ENCODE measurements at places on chromosomes 7 and 10.
A peak's percentile ranks its signal among the peaks of the same experiment; 100 is the strongest.

GRCh38 chr10:75159519-75159918, 48.1 kb downstream of the SAMD8 start:
- DNase-seq = no peak

DNA sequence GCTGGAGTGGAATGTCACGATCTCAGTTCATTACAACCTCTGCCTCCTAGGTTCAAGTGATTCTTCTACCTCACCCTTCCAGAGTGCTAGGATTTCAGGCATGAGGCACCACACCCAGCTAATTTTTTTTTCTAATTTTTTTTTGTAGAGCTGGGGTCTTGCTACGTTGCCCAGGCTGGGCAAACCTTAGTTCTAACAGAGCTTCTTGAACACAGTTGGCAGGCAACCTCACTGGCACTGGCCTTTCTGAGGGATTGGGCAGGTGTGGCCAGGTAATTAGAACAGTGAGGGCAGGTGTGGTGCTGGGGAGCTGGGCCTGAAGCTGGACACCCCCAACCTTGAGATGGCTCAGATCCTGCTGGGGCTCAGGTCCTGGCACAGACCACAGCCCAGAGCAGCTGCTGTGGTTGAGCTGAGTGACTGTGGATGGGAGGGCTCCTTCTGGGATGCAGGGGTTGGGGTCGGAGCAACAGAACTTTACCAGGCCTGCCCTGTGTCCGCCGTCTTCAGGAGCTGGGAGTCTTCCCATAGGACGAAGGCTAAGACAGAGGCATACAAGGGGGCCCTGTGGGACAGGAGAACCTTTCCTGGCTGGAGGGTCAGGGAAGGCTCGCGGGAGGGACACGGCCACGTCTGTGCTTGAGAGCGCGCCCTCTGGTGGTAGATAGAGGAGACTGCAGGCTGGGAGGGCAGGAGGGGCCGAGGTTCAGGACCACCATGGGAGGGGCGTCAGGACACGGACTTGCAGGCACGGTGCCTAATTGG, 48.2 kb downstream of the COL26A1 start:
- peak; percentile 35 for DNase-seq

- no peak for DNase-seq
Measured at GRCh38 chr10:99235658-99236626, at the start of gene HPSE2. HPSE2 (minus strand) TSS chr10:99235852.

DNA sequence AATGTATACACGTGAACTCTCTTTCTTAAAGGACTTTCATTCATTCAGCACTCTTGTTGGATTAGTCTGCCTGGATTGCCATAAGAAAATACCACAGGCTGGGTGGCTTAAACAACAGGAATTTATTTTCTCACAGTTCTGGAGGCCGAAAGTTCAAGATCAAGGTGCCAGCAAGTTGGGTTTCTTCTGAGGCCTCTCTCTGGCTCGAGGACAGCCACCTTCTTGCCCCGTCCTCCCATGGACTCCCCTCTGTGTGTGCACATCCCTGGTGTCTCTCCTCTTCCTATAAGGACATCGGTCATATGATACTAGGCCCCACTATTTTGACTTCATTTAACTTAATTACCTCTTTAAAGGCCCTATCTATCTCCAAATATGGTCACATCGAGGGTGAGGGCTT, 110.4 kb upstream of the BMPER start:
- DNase-seq = no peak

DNA sequence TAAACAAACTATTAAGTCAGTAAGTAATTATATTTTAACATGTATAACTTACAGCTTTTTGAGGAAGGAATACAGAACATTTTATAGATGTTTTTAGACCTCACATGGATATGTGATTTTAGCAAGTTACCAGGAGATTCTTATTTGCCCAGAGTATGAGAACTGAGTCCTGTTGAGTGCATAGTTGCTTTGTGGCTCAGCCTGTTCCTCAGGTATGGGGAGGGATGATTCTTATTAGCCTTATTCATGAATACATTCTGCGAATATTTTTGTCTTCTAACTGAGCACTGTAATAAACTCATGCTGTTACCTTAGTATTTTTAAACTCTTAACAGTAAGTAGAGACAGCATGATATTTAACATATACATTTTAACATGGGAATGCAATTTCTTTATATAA, 17.9 kb downstream of the BTAF1 start:
- no peak for DNase-seq

DNA sequence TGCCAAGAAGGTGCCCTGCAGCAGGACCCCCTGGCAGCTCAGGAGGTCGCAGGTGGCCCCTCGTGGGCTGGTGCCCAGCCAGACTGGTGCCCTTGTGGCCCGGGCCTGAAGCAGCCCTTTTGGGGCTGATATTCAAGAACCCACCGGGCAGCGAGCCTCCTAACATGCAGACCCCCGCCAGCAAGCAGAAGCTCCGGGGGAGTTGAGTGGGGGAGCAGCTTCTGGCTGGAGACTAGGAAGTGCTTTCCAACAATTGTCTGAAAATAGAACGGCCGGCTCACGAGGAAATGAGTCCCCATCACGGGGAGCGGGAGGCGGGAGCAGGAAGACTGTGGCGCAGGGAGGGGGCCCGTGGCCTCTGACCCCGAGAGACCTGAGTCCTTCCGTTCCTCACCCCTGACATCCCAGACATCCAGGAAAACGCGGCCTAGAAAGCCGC, 9.5 kb upstream of the INTS1 start:
- DNase-seq = no peak

GRCh38 chr7:85489498-85489897, 302.6 kb upstream of the SEMA3D start:
- no peak for DNase-seq

DNA sequence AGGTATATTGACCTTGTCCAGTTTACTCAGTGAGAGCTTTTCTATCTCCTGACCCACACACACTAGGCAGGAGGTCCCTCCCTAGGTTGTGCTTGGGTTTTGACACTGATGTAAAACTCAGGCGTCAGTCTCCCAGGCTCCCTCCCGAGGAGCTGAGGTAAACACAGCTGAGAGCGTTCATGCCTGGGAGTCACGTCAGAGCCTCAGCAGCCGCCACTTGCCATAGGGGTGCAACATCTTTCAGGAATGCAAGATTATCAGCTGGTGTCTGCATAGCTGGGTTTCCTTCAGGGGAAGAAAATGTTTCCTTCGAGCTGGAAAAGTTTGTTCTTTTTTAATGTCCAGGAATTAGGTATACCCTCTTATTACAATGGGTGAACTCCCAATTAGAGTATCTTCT, 70.6 kb downstream of the FGFR2 start:
- no peak for DNase-seq

GRCh38 chr10:93462881-93463280, 19.3 kb downstream of the MYOF start:
- DNase-seq = no peak

GRCh38 chr10:121615836-121616235, 17.6 kb upstream of the FGFR2 start:
- DNase-seq = no peak

GRCh38 chr7:118657391-118658005, 433.0 kb downstream of the ANKRD7 start:
- no peak for DNase-seq

- no peak for DNase-seq
Measured at GRCh38 chr10:62335326-62335725, 38.8 kb upstream of the ZNF365 start.

GRCh38 chr10:34320265-34320664, 494.8 kb downstream of the PARD3 start:
- DNase-seq = no peak

Measured in activated T-cell treated with anti-CD3 and anti-CD28 coated beads for 1 hour (primary cell).